ENCODE measurements at places on chromosomes 5 and 9.

DNA sequence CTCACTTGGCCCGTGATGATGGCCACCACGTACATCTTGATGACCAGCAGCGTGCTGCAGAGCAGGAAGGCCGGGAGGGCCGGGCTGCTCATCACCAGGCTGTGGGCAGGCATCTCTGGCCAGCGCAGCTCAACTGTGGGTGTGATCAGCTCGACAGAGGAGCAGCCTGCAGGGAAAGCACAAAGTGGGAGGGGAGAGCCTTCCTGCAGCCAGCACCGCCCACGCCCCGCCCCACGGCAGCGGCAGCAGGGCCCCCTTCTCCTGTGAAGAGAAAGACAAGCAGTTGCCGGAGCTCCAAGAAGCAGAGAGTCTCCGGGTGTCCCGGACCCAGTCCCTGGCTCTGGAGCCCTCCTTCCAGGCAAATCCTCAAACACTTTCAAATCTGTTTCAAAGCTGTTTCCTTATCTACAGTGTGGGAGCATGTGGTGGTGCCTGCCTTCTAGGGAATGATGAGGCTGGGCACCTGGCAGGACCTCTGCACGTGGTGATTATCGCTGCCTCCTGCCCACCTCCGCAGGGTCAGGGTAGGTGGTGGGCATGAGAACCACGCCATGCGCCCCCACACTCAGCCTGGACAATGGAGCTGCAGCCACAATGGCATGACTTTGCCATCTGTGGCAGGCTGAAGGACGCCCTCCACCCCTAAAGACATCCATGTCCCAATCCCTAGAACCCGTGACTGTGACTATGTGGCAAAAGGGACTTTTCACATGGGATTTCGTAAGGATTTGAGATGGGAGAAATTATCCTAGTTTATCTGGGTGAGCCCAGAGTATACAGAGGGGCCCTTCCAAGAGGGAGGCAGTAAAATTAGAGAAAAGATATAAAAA lies at the start of gene PTGES:
PTGES (minus strand) TSS at position 143 of the 830 bp plus-strand sequence; CDS start at position 113, 30 bp downstream.
- peak; percentile 15 for DNase-seq

DNA sequence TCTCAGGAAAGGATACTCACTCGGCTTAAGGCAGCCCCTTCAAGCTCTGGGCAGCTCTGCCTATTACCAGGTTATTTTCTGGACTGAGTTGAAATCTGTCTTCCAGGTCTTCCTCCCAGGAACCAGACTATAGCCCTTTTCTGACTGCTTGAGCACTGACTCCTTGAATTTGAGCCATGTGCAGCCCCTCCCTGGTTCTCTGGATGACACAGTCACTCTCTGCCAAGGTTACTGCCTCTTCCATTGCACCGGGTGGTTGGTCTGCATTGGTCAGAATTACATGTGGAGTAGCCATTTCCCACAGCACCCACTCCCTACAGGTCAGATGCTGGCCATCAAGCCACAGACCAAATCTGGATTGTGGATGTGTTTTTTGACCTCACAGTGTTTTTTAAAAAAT lies 81.9 kb downstream of the KLF4 start:
- no peak for DNase-seq

DNA sequence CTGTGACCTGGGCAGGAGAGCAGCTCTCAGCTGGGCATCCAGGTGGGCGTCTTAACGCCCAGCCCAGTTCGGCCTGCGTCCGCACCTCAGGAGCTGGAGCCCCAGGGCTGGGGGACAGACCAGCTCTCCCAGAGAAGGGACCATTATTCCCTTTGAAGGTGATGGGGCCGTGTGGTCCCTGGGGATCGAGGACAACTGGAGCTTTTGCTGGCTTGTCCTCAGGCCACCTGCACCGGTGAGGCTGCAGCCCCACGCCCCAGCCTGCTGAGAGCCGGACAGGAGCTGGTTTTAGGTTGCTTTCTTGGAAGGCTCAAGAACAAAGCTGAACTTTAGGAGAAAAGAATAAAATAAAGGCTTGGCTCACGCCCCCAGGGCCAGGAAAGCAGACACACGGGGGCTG lies 40.9 kb downstream of the NACC2 start:
- no peak for DNase-seq

- no peak for DNase-seq
Observed at GRCh38 chr5:173962436-173962972, 26.5 kb upstream of the C5orf47 start.

DNA sequence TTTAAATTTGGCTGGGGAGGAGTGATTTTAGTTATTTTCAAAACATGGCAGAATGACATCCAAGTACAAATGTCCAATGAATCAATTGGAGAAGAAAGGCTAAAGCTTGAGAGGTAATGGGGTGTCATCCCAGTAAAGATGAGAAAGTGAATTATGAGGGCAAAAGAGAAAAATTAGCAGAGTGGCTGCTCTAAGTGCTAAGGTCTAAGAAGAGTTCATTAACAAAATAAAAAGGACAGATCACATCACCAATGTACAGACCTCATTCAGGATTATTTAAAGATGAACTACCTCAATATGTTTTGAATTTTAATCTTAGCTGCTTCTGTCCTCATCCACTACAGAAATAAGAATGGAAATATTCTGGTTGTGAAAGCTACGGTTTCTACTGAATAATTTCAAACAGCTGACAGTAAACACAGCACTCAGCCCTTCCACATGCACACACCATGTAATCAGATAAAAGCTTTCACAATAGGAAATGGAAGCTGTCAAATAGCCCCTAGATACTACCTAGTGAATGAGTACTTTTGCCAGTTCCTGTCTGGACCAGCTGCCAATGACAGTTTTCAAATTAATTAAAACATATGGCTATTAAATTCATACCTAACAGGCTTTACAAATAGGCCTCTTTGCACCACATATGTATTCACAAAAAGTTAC lies 171.5 kb downstream of the SSBP2 start:
- no peak for DNase-seq

DNA sequence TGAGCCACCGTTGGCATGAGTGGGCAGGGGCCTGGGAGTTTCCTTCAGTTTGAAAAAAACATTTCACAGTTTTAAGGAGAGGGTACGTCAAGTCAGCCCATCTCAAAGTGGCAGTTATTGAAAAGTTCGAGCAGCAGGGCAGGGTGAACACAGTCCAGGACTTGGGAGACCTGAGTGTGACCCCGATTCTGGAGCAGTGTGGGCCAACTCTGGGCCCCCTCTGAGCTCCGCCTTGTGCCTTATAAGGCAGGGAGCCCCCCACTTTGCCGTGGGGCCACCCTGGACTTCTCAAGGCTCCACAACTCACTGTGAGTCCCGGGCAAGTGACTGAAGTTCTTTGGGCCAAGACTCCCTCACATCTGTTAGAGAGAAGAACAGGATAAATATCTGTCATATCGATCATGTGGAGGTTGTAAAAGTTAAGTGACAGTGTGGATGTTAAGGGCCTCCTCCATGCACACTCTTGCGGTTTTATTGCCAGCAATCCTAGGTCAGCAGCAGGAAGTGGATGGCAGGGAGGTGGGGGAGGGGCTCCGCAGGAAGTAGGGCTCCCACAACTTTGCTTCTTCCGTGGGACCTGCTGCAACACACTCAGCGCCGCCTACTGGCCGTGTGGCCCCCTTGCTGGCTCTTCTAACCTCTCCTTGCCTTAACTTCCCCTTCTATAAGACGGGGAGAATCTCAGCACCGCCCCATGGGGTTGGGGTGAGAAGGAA lies 38.4 kb downstream of the HRH2 start:
- DNase-seq = peak; percentile 61

DNA sequence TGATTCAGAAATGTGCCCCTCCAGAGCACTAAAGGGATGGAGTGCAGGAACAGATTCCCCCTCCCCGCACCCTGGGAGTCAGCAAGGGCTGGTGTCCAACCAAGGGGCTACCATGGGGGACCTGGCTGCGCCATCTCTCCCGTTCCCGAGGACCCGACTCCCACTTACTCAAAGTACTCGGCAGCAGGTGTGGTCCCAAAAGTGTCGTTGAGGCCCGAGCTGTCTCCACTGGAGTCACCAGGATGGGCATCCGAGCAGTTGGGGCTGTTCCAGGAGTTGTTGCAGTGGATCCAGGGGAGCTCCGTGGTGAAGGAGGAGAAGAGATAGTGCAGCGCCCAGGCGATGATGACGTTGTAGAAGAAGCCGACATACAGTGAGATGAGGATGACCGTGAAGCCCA lies 12.9 kb downstream of the SLC6A3 start:
- DNase-seq = no peak

- DNase-seq = no peak
Observed at GRCh38 chr5:41835645-41836044, 34.6 kb downstream of the OXCT1 start.

DNA sequence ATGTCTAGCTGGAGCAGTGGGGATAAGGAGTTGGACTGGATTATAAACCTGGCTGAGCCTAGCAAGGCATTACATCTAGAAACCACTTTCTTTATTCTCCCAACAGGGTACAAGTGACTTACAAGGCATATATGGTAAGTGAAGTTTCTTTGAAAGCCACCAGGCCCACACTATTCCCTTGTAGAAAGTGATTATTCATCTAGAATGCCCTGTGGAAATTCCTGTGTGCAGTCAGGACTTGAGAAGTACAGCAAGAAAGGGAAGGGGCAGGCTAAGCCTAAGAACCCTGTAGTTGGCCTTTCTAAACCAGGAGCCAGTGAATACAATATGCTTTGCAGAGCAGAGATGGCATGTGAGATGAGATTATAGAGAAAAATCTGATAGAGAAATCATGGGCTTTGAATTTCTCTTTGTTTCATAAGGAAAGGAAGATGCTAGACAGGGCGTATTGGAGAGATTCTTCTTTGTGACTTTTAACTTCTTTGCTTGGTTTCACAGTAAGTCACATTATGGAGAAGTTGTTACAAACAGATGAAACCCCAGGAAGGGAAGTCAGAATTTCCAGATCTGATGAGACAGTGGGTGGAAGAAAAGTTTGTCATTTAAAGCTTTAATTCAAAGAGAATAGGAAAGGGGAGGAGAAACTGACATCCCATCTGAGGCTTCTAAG lies 321.7 kb downstream of the NDUFS4 start:
- no peak for DNase-seq

DNA sequence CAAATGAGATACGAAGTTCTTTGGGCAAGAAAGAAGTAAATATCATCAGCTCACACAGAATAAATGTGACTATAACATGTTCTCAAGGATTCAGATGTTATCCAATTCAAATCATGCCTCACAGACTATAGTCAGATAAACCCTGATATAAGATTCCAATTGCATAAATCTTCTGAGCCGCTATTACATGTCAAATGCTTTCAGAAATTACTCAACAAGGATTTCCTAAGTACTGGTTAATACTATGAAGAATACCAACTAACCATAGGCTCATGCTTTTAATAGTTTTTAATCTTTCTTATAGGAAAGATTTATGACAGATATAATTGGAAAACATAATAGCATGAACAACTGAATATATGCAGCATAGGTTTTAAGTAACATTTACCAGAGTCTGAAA lies 73.6 kb downstream of the BAAT start:
- no peak for DNase-seq

DNA sequence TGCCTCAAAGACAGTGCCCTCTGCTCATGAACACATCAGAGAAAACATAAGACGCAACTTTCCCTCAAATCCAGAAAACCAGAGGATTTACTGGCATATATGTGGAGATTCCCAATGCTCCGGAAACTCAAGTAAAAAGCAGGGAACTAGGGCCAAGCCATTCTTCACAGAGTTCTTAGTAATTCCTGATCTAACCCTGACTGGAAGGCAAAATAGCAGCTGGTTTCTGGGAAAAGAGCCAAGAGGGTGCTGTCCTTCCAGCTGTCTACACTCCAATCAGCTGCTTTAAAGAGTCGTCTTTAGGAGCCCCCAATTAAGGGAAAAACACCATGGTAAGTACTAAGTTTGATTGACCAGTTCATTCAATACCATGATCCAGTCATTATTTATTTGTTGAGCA lies 49.6 kb downstream of the GNA14 start:
- DNase-seq = no peak

DNA sequence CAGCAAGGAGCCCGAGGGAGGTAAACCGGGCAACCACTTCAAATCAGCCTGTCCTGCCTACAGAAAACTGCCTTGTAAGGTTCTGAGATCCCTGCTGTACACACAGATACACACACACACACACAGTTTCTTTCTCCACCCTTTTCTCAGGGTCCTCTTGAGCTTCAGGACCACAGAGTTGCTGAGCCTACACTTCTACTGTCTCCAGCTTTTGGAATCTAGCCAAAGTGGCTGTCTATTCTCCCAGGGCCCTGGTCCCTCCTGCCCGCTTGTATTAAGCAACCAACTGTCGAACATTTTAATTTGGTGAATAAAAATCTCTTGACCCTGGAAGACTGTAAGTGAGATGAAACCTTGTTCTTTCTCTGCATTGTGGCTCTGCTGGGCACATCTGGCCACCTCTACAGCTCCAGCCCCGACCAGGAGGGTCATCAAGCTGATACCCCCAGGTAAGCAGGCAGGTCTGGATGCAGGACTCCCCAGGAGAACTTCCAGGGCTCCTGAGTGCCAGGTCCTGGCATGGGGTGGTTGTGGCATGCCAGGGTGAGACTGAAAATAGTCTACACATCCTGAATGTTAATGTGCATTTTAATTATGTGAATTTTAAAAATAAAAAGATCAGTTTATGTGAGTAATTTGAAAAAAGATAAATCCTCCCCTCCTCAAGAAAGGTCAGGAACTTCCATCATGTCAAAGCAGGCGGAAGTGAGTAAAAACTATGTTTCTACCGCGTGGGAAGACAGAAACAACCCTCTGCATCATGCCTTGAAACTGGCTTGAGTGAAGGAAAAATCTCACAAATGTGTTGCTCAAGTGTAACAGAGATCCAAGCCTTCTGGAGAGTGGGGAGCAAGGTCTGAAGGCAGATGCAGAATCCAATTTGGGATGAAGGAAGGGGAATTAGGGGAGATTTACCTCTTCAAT lies 15.0 kb upstream of the S1PR3 start:
- DNase-seq = no peak

GRCh38 chr5:56608217-56608925 lies 207.0 kb upstream of the MAP3K1 start:
- no peak for DNase-seq

- no peak for DNase-seq
Observed at GRCh38 chr5:180069589-180070247, 1.8 kb downstream of the RNF130 start.

GRCh38 chr5:93572608-93573353 lies 8.2 kb downstream of the NR2F1-AS1 start:
- no peak for DNase-seq

DNA sequence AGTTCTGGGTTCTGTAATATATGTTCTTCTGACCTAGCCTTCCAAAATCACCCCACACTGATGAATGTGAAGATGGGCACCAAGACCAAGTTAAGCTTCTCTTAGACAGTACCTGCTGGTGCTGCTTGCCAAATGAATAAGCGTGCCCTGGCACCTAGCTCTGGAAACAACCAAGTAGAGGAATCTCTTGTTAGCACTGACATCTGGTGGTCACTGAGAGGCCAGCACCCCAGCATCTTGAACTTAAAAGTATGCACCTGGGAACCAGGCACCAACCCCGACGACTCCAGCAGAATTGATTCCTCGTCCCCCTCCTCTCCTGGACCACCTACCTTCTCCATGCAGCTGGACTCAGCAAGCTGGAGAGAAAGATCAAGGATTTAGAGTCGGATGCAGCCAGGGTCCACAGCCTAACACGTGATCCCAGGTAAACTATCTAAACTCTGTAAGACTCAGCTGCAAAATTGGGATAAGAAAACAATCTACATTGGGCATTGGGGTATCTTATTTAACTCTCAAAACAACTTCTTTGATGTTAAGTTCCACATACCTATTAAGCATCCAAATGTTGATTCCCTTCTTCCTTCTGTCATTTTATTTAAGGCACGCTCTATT lies 89.8 kb downstream of the SLC1A3 start:
- peak; percentile 15 for DNase-seq

Measured in stimulated activated CD4-positive, alpha-beta T cell treated with anti-CD3 and anti-CD28 coated beads, TNF-alpha, amount 100 ng/mL, for 48 hours (primary cell).